Stimulated activated CD4-positive, alpha-beta T cell treated with anti-CD3 and anti-CD28 coated beads, TNF-alpha, amount 100 ng/mL, for 4 hours (primary cell): ENCODE measurements at places on chromosomes 11 and 22.

DNA sequence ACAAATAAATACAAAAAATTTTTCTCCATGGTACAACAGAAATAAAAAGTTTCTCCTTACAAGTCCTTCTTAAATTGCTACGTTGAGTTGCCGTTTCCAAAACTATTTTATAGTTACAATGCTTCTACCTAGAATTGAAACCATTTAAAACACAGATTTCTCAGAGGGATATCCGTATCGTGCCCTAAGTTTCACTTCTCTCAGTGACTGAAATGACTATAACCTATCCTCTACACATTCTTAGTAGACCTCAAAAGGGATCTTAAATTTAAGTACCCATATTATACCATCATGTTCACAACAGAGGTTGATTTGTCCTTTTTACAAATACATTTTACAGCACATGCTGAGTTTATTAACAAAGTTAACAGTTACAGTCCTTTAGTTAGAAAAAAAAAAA lies 44.1 kb downstream of the USP28 start:
- no peak for DNase-seq

- no peak for DNase-seq
These were observed 1.2 kb downstream of the DENND6B start for GRCh38 chr22:50325444-50326224.

DNA sequence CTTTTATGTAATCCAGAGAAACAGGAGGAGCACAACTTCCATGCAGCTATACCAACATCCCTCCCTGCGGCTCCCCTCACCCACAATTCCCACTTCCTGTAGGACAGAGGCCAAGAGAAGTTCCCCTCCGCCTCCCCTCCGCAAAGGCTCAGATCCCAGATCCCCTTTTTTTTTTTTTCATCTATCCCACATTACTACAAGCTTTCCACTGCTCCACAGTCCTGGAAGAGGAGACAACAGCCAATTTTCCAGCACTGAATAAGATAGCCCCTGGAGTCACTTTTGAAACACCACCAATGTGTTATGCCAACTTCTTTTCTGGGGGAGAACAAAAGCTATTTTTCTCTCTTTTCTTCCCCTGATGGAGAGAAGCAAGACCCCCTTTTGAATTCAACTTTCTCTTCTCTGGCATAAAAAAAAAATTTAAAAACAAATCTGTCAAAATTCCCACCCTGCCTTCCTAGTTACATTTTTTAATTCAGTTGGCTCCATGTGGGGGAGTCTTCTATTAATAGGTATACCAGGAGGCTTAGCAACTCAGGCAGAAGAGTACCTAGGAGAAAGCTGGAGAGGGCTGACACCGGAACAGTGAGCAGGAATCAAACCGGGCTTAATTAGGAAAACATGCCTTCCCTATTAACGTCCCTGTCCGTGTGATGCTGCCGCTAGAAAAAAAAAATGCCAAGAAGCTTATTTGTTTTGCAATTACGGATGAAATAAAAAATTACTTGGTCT lies 543.4 kb downstream of the BUD13 start:
- DNase-seq = no peak

GRCh38 chr22:39825661-39826102 lies 67.9 kb downstream of the ENTHD1 start:
- no peak for DNase-seq

DNA sequence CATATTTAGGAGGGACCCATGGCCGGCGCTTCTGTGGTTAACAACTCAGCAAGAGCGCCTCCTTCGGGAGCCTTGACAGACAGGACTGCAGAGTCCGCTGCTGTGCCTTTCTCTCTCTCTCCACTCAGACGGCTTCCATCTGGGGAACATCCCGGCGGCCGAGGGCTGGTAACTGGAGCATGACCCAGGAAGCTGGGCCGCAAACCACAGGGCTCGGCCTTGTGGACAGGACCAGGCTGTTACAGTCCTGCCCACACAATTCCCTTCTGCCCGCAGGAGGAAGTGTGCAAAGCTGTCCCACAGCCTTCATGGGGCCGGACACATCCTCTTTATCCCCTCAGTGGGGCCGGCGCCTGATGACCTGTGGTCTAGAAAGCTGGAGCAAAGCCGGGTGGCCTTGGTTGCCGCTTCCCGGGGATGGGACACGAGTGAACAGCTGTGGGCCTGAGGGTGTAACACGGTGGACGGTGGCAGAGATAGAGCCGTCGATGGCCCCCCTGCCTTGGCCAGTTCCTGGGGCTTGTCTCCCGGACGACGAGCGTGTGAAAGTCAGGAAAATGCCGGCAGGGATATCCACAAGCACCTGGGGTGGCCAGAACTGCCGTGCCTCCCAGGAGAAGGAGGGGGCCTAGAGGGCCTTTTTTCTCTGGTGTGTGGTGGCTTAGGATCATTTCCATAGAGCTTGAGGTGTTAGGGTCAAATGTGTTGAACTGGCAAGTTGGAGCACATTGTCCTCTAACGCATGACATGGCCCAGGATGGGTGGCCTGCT lies 50.1 kb downstream of the FBLN1 start:
- DNase-seq = no peak

DNA sequence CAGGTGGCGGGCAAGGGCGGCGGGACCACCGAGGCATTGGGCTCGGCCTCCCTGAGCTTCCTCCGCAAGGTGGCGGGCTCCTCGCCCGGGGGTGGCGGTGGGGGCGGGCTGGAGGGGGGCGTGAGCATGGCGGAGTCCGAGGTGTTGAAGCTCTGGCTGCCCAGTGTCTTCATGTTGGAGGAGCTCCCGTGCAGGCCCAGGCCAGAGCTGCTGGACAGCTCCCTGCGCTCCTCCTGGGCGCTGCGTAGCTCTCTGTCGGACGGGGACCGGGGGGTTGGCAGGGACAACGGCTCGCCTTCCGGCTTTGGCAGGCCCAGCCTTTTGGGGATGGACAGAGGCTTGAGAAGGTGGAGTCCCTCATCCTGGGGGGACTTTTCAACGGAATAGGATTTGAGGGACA lies 43.9 kb upstream of the BID start:
- DNase-seq = no peak

DNA sequence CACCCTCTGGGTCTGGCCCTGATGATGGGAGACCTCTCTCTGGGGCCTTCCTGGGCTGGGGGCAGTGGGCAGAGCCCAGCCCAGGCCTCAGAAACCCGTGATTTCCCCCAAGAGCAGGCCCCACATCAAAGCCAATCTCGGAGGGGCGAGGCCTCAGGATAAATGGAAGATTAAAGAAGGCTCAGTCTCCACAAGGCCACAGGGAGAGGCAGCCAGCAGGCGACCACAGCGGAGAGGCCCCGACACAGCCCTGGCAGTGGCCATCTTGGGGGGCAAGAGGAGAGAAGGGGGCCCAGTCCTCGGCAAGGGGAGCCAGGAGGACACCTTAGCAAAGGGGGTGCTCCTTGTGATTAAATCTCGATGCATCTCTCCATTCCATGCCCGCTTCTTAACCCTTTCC lies 12.5 kb upstream of the CREB3L1 start:
- DNase-seq = no peak

DNA sequence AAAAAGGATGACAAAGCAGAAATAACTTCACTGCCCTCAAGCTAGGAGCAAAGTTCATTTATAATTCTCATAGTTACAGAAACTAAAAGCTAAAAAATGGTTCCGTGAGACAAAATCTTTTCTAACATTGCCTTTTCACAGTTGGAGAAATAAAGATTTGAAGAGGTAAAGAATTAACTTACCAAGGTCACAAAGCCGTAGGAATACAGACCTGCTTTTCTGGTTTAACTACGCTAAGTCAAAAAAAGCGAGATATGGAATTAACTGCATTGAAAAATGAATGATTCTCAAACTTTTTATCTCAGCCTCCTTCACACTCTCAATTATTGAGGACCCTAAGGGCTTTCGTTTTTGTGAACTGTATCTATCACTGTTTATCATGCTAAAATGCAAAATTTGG lies 95.3 kb downstream of the SLC17A6 start:
- no peak for DNase-seq

- DNase-seq = no peak
These were observed 31.5 kb upstream of the PANX2 start for GRCh38 chr22:50138988-50139387.

GRCh38 chr11:107916671-107917241 lies 11.5 kb upstream of the RAB39A start:
- no peak for DNase-seq

- DNase-seq = no peak
These were observed 6.2 kb downstream of the ZP1 start for GRCh38 chr11:60873533-60873932.

- no peak for DNase-seq
These were observed 128.1 kb upstream of the LDLRAD3 start for GRCh38 chr11:35815556-35816315.

DNA sequence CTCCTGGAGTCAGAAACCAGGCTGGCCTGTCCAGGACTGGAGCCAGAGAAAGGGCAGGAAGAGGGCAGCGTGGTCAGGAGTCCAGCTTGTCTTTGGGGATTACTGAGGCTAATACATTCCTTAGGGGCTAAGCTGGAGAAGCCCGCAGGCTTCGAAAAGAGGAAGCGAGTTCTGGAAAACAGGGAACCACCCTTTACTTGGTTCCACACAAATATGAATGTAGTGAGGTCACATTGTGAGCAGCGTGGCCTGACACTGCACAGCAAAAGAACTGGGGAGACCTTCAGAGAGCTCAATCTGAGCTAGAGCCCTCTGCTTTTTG lies 132.3 kb downstream of the CEP164 start:
- DNase-seq = no peak
